Endothelial cell of umbilical vein (primary cell): ENCODE measurements at places on chromosomes 5 and 9. TPM values are rescaled to one million over a fixed set of nuclear protein-coding genes. Genes with fewer than 3 reads are reported as not detected.
A peak's percentile ranks its signal among the peaks of the same experiment; 100 is the strongest.

DNA sequence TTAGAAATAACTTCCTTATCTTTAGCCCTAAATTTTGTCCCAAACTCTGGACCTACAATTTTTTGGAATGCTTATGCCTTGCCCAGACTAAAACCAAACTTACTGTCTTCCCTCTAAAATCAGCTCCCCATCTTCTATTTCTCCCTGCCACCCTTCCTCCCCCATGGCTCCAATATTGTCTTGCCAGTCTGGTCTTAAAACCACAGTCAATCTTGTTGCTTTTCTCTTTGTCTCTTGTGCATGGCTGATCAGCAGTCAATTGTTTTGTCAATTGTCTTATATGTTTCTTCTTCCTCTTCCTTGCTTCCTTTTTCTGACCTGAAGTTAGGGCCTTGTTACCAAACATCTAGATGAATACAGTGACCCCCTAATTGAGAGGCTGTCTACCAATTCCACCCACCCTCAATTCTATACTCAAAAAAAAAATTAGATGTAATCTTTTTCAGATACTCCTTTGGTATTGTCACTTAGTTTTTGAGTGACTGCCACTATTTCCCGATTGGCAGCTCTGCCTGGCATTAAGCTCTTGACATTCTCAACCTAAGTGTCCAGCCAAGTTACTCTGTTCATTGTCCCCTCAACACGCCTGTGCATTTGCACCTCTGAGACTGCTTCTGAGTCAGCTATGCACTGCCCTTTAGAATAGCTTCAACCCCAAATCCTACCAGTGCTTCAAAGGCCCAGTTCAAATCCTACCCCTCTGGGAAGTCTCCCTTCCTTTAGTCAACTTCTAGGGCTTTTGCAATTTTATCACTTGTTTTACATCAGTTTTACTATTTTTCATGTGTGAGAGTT, 2.5 kb downstream of the PDCD1LG2 start:
- no peak for DNase-seq

GRCh38 chr9:94927762-94928670, 201.5 kb downstream of the AOPEP start:
- DNase-seq = no peak

DNA sequence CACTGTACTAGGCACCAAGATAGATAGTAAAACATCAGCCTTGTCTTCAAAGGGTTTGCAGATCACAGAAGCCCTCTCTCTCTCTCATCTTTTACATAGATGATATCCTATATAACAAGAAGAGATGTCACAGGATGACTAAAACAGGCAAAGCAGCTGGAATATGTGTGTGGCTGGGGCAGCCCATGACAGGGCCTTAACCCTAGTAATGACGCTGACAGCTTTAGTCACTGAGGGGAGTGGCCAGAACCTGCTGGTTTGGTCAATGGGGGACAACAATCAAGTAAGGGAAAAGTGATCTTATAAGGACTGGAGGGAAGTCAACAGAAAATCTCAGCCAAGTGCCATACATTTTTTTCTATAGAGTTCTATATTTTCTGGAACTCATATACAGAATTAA, 41.9 kb upstream of the RIC1 start:
- DNase-seq = no peak

The DBH gene
- total RNA-seq = not detected in 2 replicates

DNA sequence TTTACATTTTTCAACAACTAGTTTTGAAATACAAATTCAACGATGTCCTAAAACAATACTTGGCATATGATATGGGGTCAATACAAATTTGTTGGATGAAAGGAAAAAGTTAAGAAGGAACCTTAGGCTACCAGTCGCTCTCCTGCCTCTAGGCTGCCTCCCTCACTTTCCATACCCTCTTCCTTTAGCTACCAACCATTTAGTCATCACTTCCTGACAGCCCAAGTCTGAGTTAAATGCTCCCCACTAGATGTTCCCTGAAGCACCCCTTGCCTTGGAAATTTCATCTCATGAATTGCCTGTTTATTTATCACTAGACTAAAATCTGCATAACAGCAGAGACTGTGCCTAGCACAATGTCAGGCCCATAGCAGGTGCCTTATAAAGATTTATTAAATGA, 2.7 kb upstream of the LARS1 start:
- DNase-seq = peak; percentile 28
